ENCODE measurements at places on chromosomes 5 and 9.

- no peak for DNase-seq
These were observed 94.6 kb upstream of the SLC30A5 start for GRCh38 chr5:68999181-68999580.

GRCh38 chr5:83077662-83078261 lies 415 bp downstream of the XRCC4 start:
- DNase-seq, result no peak

GRCh38 chr5:67293226-67293625 lies 96.6 kb upstream of the CD180 start:
- no peak for DNase-seq

DNA sequence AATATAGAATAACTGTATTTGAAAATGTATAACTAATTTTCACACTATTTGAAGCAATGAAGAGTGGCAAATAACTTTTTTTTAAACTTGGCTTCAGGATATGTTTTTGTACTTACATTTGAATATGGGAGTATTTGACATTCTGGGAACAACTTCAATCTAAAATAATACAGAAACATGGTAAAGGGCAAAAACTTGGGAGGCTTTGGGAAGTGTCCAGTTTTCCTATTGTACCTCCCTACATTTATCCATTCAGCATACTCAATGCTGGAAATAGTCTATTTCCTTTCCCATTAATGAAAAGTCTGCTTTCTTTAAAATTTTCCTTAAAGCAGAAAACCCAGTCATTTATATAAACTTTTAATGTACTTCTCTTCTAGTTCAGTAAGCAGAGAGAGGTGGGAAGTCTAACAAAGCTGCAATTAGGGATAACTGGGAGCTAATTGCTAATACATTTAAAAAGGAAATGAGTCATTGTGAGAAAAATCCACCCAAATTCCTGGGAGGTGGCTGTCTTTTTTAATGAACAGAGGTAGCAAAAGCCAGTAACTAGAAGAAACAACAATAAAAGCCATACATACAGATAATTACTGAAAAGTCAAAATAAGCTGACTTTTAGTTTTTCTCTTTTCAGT lies 128.8 kb downstream of the FBN2 start:
- no peak for DNase-seq

DNA sequence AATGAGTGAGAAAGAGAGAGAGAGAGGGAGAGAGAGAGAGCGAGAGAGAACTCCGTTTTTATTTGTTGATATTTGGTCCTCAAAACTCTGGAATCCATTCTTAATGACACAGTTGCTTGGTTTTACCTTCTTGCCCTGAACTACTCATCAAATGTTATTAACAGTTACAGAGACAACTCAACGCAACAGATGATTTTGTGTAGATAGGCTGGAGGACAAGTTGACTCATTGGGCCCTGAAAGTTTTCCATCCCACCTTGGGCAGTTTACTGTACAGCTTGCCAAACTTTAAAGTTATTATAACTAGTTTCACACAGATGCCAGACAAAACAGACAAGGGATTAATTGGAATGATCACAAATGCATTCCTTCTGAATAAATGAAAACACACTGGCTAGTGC lies 339.9 kb downstream of the ARL15 start:
- DNase-seq, result no peak

- DNase-seq, result no peak
These were observed 47.5 kb downstream of the PBX3 start for GRCh38 chr9:125794708-125795107.

GRCh38 chr5:45414620-45415573 lies 281.3 kb downstream of the HCN1 start:
- no peak for DNase-seq

All from femur (tissue), 1 donor.